ENCODE measurements at places on chromosomes 1 and 21.

GRCh38 chr1:86018283-86018923, 138.2 kb downstream of the COL24A1 start:
- no peak overlapping the region for H3K4me3 ChIP-seq
- no peaks in the 10 kb centered on the region for H3K4me1 ChIP-seq
- H3K27me3 ChIP-seq = no peaks in the 10 kb centered on the region
- no peak overlapping the region for H3K27ac ChIP-seq
- DNase-seq = no peak
- H3K36me3 ChIP-seq = no peaks in the 10 kb centered on the region

DNA sequence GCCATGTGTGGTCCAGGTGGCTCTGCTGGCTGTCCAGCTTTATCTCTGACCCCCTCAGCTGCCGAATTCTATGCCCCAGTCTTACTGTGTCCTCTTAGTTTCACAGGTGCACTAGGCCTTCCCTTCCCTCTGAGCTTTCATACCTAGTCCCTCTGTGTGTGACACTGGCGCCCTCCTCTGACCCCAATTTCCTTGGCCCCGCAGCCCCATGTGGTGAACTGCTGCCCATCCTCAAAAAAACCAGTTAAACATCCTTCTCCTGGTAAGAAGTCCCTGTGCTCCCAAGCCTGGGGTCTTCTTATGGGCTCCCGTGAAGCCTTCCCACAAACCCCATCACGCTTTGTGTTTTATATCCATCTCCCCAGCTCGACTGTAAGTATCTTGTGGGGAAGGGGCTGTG, 93.9 kb upstream of the TSPAN2 start:
- no peak for DNase-seq
- no peaks in the 10 kb centered on the region for H3K4me1 ChIP-seq
- H3K27ac ChIP-seq = no peak overlapping the region
- no peak overlapping the region for H3K4me3 ChIP-seq
- no peaks in the 10 kb centered on the region for H3K36me3 ChIP-seq
- H3K27me3 ChIP-seq = no peaks in the 10 kb centered on the region

DNA sequence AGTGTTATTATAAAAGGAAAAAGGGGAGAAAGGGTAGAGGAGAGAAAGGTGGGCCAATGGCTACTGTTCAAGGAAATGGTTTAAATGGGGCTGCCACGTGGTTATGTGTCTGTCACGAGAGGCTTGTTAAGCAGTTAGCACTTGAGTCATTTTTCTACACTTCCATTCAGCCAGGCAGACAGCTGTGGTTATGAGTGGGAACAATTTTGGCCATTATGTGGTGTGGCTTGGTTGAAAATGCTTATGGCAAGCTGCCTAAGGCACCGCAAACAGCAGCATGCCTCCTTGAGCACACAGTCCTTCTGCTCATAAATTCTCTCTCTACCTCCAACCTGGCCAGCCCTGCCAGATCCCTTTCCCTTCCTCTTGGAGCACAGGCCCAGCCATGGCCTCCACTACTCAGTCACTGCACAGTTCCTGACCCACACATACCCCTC, 3.2 kb upstream of the SRM start:
- H3K27ac ChIP-seq = no peak overlapping the region
- H3K36me3 ChIP-seq = peaks cover 43% of the 10 kb centered on the region
- no peak for DNase-seq
- H3K4me3 ChIP-seq = no peak overlapping the region
- no peaks in the 10 kb centered on the region for H3K27me3 ChIP-seq

- DNase-seq = no peak
- H3K27ac ChIP-seq = no peak overlapping the region
- peaks cover 57% of the 10 kb centered on the region for H3K36me3 ChIP-seq
- H3K4me3 ChIP-seq = no peak overlapping the region
- no peaks in the 10 kb centered on the region for H3K4me1 ChIP-seq
- no peaks in the 10 kb centered on the region for H3K27me3 ChIP-seq
Observed at GRCh38 chr1:54850069-54850730, 36.8 kb downstream of the DHCR24 start.

DNA sequence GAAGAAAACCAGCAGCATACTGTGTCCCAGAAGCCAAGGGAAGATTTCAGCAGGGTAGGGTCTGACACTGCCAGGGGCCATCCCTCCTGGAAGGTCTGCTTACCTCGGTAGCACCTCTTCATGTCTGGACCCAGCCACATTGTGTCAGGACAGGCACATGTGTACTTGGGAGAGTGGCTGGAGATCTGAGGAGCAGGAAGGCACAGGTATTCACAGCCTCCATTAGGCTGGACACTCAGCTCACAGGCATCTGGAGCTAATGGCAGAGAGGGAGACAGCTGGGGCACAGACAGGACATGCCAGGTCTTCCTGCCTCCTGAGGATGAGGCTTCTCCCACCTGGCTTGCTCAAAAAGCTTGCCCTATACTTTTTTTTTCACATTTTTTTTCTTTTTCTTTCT, 19.9 kb upstream of the MAGOH start:
- H3K27me3 ChIP-seq = no peaks in the 10 kb centered on the region
- H3K4me3 ChIP-seq = no peak overlapping the region
- DNase-seq = no peak
- H3K36me3 ChIP-seq = peaks cover 14% of the 10 kb centered on the region
- no peak overlapping the region for H3K27ac ChIP-seq

DNA sequence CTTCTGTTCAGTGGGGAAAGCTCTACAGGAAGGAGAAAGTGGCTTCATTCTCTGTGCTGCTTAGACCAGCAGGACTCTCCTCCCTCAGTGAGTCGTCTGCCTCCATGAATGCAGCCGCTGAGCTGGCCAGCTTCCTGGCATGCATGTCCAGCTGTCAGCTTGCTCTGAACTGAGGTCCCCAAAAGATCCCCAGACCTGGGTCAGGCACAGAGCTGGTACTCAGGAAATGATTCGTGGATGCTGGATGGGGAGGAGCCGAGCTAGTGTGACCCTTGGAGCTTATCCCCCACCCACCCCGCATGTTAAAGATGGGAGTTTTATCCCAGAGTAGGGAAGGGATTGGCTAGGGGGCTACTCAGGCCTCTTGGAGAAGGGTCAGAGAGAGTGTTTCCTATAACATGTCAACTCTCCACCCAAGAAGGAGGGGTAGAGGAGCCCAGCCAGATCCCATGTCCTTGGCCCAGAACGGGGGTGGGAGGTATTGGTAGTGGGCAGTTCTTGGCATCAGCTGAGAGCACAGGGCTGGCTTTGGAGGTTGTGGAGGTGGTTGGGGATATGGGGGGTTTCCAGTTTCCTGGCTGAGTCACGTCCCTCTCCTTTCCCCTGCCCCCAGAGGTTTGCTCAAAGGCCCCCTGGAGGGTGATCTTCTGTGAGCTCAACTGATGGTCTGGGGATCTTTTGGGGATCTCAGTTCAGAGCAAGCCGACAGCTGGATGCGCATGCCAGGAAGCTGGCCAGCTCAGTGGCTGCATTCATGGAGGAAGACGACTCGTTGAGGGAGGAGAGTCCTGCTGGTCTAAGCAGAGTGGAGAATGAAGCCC, 110.1 kb downstream of the FOXD2 start:
- H3K27ac ChIP-seq = no peak overlapping the region
- H3K4me3 ChIP-seq = no peak overlapping the region
- no peaks in the 10 kb centered on the region for H3K36me3 ChIP-seq
- H3K4me1 ChIP-seq = no peaks in the 10 kb centered on the region

- no peaks in the 10 kb centered on the region for H3K36me3 ChIP-seq
- no peak for DNase-seq
- no peak overlapping the region for H3K4me3 ChIP-seq
Observed at GRCh38 chr1:184393962-184394361, 7.1 kb downstream of the C1orf21 start.
